ENCODE measurements at places on chromosomes 5 and 9. TPM values are rescaled to one million over a fixed set of nuclear protein-coding genes. Genes with fewer than 3 reads are reported as not detected.

DNA sequence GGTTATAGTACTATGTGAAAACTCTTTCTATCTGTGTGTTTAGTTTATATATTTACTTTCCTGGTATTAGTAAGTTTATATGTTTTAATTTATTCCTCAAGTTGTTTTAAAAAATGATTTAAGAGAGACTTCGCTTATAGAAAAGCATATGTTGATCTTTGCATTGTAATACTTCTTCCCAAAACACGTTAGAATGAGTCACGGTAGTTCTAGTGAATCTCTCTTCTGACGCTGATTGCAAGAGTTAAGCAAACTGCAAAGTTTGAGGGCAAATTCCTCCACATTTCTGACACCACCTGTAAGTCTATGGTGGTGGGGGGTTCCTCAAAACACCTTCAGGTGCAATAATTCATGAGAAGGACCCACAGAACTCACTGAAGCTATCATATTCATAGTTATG lies 327.2 kb downstream of the GLIS3 start:
- DNase-seq = no peak

Gene PFN3
- total RNA-seq = not detected

- no peak for DNase-seq
Measured at GRCh38 chr5:110963495-110963894, 108.0 kb upstream of the TSLP start.

DNA sequence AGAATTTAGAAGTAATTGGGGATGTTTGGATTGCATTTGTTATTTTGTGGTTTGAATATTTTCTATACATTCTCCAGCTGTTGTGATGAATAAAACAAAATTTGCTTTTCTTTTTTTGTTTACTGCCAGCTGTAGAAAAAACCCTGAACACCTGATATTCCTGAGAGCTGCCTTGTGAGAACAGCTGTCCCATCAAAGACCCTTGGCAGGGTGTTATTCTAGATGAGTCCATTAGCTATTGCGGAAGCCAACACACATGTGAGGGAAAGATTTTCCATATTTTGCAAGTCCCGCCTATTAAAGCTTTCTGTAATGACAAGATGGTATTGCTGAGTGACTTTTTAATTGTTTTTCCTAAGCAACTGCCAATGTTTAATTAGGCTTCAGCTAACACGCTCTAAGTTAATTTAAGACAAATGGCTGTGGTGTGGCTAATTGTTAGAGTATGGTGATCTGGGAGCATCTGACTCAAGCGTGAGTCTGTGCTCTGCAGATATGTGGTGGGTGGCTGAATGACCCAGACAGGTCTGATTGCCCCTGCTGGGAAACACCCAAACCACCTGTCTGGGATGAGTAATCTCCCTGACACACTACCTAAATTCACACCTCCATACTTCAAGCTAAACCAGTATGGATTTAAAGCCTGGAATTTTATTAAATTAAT lies 86.5 kb upstream of the PRLR start:
- no peak for DNase-seq

DNA sequence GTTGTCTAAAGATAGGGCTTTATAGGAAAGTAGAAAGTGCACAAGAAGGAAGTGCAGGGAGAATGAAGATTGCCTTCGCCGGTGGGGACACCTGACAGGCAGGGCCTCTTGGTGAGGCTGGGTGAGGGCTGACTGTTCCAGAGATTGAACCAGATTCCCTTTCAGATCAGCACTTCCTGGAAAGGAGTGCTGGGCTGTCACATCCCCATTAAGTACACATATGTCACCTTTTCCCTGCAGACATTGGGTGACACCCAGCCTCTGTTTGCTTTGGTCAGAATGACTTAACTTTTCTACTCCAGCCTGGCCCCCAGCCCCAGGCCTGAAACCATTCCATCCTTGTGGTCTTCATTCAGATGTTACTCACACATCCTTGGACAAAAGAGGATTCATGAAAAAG lies 7.4 kb upstream of the SHROOM1 start:
- peak; percentile 72 for DNase-seq

Gene FAT2
- 0.51 TPM for total RNA-seq

Gene IGIP
- total RNA-seq = 13.3 TPM

Measured in mesenteric fat pad (tissue), 1 donor.